HT1080 (cell line): ENCODE measurements at places on chromosomes 3 and 15. TPM values are rescaled to one million over a fixed set of nuclear protein-coding genes. Genes with fewer than 3 reads are reported as not detected.

GRCh38 chr3:194042927-194043326 is 93.0 kb upstream of the HES1 start:
- peak; percentile 84 for DNase-seq

GRCh38 chr3:15638891-15639262 is 37.3 kb downstream of the BTD start:
- DNase-seq: peak; percentile 60

GRCh38 chr15:101090428-101090790 is 161.4 kb downstream of the CHSY1 start:
- no peak for DNase-seq

DNA sequence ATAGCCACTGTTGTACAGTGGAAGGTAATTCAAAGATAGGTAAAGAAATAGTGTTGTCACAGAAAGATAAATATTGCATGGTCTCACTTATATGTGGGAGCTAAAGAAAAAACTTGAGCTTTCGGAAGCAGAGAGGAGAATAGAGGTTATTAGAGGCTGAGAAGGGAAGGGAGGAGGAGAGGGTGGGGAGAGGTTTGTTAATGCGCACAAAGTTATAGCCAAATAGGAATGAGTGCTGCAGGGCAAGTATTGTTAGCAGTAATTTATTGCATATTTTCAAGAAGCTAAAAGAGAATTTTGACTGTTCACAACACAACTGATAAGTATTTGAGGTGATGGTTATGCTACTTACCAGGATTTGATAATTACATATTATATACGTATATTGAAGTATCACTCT is 154.2 kb downstream of the GABRG3 start:
- DNase-seq: no peak

DNA sequence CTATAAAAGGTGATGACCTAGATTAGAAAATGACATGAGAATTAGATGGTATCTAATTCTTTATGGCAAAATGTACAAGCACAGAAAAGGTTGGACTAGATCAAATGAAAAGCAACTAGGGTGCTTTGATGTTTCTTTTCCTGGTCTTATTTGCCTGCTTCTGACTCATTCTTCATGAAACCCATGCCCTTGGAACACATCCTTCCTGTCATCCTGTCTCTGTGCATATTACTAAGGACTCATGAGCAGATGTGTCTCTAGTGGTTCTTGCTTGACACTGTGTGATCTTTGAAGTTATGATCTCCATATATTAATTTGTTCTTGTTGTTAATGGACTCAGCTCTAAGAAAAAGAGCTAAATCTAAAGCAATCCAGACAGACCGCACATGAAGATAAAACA is 314.0 kb downstream of the ERC2 start:
- peak; percentile 76 for DNase-seq

- no peak for DNase-seq
Observed at GRCh38 chr3:125482406-125482805, 37.6 kb downstream of the SNX4 start.

Gene PP2D1
- total RNA-seq: not detected in 2 replicates

Gene CYP8B1
- not detected in 2 replicates for total RNA-seq

DNA sequence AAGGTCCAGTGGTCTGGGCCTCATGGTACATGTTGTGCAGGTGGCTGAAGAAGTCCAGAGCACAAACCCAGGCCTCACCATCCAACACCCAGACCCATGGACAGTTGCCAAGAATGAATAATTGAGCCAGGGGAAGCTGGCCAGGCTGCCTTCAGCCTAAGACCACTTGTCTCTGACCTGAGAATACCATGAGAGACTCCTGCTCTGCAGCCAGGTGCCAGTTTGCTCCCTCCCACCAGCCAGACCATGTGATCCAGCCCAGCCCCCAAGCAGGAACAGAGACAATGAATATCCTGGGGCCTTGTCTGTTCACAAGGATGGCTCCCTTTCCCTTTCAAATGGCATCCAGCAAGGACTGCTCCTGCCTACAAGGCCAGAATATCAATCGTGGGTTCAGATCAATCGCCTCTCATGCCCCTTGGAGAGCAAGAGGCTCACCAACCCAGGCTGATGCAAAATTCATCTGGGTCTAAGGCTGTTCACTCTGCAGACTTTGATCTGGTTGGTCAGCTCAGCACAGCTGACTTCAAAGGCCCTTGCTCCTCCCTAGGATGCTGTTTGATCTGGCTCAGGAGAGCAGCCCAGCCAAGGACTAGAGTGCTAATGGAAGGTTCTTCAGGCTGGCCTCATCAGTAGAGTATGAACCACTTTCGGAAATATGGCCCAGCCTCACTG is 13.4 kb downstream of the TRAIP start:
- DNase-seq: no peak

Gene CGNL1
- total RNA-seq: 1.5 and 2.3 TPM in 2 replicates

DNA sequence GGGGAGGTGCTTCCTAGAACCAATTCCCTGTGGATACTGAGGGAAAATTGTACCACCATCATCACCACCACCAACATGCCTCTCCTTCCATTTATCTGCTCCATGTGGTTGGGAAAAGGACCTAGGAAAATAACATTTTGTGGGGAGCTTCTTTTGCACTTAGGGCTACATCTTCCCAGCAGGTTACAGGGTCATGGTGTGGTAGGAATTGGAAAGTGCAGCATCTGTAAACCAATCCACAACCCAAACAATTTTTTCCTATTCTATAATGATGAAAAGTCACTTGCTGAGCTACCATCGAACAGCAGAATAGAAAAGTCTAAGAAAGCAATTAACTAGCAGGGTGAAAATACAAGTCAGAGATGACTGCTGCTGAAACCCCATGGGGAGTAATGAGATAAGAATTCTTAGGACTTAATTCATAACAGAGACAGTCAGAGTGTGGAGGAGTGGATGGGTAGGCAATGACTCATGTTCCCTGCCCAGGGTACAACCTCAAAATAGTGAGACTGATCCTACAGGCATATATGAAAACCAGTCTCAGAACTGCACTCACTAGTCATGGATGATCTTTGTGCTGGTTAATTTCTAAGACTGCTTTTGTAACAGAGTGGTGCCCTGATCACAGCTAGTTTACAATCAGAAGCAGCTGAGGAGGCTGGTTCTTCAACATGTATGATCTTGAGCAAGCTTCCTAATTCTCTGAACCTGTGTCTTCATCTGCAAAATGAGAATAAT is 38.1 kb upstream of the LEKR1 start:
- peak; percentile 96 for DNase-seq

GRCh38 chr3:172646439-172647015 is 64.3 kb downstream of the NCEH1 start:
- peak; percentile 42 for DNase-seq

GRCh38 chr3:165884518-165884917 is 47.3 kb upstream of the BCHE start:
- DNase-seq: no peak

Gene GUCA1C
- total RNA-seq: not detected in 2 replicates

Gene PAQR5
- 5.3 and 6.5 TPM in 2 replicates for total RNA-seq

Gene GOLGA6L7
- total RNA-seq: not detected in 2 replicates

- peak; percentile 100 for DNase-seq
Observed at GRCh38 chr3:194089357-194090177, 46.4 kb upstream of the HES1 start.

Gene KNL1
- 27.0 and 27.3 TPM in 2 replicates for total RNA-seq

- DNase-seq: no peak
Observed at GRCh38 chr3:155763870-155764463, 19.1 kb upstream of the PLCH1 start.

DNA sequence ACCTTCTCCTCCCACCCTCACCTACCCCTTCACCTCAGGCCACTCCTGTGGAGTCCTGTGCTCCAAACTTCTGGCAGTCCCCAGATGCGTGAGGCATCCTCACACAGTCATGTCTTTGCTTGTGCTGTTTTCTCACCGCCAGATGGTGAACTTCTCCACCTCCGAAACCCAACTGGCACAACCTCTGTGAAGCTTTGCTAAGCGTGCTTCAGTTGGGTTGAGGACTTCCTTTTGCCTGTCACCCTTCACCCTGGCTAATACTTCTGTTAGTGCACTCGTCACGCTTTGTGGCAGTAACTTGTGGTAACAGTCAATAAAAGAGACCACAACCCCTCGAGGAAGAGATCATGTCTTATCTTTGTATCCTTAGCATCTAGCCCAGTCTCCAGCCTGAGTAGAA is 42.0 kb upstream of the SKOR1 start:
- DNase-seq: no peak

GRCh38 chr3:119145128-119145499 is 851 bp upstream of the TEX55 start:
- DNase-seq: no peak

- no peak for DNase-seq
Observed at GRCh38 chr3:38313695-38314094, 31.6 kb downstream of the SLC22A14 start.

- peak; percentile 68 for DNase-seq
Observed at GRCh38 chr15:75170711-75171341, 30.9 kb upstream of the C15orf39 start.

GRCh38 chr3:47261301-47261700 is 21.3 kb downstream of the KIF9 start:
- no peak for DNase-seq

DNA sequence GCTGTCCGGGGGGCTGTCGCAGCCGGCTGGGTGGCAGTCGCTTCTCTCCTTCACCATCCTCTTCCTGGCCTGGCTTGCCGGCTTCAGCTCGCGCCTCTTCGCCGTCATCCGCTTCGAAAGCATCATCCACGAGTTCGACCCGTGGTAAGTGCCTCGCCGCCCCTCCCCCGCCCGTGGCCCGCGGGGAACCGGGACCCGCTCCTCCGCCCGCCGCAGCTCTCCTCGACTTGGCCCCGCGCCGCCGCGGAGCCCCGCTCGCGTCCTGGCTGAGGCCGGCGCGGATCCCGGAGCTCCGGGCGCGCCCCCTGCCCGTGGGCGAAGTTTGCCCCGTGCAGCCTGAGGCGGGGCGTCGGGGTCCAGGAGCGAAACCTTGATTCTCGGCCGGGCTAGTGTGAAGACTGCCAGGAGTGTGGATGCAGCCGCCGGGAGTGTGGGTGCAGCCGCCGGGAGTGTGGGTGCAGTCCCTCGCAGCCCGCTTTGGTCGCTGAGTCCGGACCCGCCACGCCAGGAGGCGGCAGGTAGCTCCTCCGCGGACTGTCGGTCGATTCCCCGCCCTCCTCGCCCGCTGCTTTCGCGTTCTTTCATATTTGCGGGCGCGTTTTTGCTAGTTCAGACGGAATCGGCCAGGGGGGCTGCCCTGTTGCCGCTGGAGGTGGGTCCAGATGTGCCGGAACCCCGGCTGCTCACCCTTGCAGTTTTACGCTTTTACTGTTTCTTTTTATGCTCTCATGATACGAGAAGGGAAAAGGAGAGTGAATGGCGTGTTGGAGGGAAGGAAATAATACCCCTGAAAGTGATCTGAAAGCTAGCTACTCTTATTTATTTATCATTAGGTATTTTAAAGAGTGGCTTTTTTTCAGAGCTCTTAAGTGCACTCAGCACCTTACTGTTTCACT is 692 bp downstream of the STT3B start:
- peak; percentile 16 for DNase-seq

DNA sequence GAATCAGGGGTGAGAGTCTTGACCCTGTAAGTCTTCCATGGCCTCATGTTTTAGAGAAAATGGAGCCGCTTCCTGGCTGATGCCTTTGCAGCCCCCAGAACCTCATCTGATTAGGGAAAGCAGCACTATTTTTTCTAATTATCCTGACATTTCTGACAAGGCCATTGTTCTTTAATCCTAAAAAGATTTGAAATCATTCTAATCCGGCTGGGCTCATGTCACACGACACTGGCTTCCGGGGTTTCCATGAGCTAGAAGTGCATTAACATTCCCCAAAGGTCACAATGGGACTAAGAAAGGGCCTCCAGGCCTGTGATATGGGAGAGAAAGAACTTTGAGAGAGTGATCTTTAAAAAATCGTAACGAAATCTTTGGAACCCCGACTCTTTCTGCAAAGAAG is 33.1 kb downstream of the RBP2 start:
- no peak for DNase-seq

Gene MYD88
- 0.03 TPM in 1 of 2 replicates, not detected in the other for total RNA-seq

DNA sequence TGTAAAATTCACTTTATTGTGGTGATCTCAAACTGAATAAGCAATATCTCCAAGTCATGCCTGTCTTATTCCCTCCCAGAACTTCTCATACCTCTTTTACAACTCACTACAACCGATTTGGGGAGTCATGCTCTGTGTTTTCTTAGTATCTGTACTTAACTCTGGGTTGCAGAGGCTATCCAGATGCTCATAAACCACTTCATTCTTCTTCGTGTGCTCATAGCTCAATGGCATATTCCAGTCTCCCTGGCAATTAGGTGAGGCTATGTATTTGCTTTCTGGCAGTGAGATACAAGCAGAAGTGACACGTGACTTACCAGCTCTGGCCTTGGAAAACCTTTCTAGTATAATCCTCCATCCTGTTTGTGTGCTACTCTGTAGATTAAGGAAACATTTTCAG is 360.9 kb downstream of the ZNF385D start:
- peak; percentile 29 for DNase-seq

DNA sequence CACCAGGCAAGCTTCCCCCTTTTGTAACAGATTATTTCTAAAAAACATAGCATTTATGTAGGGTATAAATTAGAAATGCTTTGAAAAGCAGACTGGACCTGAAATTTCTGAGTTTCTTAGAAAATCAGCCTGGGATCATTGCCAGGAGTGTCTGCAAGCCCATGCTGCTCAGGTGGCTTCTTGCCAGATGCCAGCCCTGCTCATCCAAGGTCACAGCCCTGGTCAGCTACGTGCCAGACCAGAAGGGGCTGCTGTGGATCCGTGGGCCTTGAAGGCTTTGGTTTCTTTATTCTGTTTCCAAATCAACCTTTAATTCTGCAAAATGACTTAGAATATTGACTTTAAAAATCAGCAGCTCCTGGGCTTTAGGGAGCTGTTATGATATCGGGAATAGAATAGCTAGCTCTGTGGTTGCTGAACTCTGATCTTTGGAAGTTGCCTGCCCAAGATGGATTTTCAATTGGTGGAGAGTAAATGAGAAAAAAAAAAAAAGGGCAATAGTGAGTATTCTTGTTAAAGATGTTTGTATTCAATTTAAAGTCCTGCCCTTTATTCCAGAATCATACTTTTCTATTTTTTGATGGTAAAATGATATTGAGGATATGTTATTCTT is 370.1 kb upstream of the ONECUT1 start:
- no peak for DNase-seq

DNA sequence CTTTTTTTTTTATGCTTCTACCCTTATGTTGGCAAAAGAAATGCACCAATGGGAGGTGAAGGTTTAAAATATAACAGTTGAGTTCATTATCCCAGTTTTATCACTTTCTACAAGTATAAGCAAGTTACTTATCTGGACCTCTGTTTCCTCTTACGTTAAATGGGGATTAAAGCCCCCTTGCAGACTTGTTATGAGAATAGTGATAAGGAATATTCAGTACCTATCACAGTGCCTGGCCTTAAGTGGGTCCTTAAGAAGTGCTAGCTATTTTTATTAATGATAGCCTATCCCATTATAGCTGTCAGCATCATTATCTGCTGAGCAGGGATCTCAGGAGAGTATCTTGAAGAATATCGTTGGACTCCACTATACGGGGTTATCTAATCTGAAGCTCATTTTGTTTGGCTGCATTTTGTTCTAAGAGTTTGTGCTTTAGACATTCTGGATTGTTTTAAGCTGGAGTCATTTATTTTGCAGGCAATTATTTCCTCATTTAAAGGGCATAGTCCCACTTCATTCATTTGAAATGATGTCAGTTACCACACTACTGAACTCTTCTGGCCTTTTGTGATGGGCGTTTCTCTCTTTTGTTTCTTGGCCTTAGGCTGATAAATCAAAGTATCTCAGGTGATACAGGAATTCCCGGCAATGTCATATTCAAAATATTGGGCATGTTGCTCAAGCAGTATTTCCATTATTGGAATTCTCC is 28.8 kb downstream of the RAB8B start:
- no peak for DNase-seq
